H1 (cell line): ENCODE measurements at places on chromosomes 5 and 9.

- DNase-seq: no peak
Observed at GRCh38 chr5:41508696-41509398, 1.6 kb downstream of the PLCXD3 start.

GRCh38 chr9:34459356-34459755 is 751 bp downstream of the DNAI1 start:
- no peak for DNase-seq

- no peak for DNase-seq
Observed at GRCh38 chr5:112646139-112646936, 91.3 kb upstream of the APC start.

DNA sequence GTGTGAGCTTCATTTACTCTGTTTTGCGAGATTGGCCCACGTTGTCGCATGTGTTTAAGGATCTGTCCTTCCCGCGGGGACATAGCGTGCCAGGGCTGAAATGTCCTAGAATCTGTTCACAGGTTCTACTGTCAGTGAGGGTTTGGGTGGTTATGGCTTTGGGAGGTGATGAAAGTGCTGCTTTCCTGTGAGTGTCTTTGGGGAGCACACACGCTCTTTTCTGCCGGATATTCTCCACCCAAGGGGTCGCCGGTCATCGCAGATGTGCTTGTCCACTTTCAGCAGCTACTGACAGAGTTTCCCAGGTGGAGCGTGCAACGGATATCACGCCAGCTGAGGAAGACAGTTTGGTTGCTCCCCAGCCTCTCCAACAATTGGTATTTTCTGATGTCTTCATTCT is 32.1 kb downstream of the PROP1 start:
- no peak for DNase-seq

GRCh38 chr5:107223066-107223465 is 447.7 kb downstream of the EFNA5 start:
- DNase-seq: no peak

- DNase-seq: no peak
Observed at GRCh38 chr5:129104915-129105455, 10.4 kb downstream of the ISOC1 start.

DNA sequence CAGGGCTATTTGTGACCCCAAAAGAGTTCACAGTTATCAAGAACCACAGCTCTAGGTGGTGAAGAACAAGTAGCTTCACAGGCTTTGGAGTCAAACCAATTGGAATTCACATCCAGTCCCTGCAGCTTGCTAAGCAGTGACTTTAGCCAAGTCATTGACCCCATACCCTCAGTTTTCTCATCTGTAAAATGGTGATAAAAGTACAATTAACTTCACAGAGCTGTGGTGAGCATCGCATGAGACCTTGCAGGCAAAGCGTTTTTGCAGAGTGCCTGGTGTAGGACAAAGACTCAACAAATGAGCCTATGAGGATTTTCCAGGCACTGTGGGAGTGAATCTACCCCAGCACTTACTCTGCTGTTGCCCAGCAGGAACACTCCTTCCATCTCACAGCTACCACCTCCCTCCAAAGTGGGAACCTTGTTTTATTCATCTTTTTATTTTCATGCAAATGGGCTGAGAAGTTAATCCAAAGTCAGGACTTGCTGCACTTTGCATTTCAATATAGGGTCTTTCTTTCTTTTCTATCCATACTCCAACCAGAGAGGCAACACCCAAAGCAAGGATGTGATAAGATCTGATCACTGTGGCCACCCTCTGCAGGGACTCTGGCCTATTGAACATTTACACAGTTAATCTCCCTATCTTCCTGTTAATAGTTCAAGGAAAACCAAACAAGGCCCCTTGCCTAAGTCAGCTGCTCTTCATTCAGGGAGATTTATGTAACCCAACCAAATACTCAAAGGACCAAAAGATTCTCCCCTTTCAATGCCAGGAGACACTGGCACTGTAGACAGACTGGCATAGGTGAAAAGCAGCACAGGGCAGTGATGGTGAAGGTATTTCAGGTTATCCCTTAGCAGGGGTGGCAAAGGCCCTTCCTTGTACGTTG is 41.9 kb downstream of the ABCA1 start:
- no peak for DNase-seq

DNA sequence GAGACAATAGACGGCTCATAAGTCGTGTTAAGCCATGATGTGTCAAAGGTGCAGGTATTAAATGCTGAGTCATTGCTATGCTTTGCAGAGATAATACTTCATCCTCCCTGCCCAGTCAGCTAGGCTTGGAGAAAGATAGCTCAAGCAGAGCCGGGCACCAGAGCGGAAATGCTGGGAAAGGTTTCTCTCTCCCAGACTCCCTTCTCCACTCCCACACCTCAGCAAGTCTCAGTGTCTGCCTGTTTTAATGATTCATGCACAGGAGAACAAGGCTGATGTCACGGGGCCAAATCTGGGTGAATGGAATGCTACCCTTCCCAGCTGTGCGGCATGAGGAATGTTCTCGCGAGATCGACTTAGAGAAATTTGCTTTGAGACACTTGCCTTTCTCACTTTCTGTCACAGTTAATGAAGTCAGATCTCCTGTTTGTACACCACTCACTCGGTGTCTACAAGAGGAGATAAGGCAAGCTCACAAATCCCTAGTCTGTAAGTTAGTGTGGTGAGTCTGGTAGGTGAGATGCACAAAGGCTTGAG is 204.4 kb downstream of the EFNA5 start:
- DNase-seq: no peak

- no peak for DNase-seq
Observed at GRCh38 chr5:176535101-176535663, 2.0 kb downstream of the RNF44 start.

- DNase-seq: no peak
Observed at GRCh38 chr5:168826246-168826725, 247.1 kb upstream of the PANK3 start.

GRCh38 chr5:56763711-56764466 is 51.5 kb upstream of the MAP3K1 start:
- DNase-seq: no peak

DNA sequence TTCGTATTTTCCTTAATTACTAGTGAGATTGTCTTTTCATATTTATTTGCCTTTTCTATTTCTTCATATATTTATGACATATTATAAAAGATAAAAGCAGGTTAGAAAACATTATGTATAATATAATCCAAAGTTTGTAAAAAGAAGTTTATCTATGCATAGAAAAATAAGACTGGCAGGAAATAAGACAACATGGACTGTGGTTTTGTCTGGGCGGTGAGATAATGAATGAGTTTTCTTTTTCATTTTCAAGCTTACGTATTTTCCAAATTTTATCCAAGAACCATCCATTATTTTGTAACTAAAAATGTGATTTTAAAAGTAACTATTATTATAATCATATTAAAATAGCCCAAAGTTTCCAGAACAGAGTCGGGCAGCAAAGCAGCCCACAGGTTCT is 109.8 kb upstream of the MVB12B start:
- DNase-seq: no peak

GRCh38 chr9:113501129-113501686 is 37.7 kb downstream of the RGS3 start:
- peak; percentile 64 for DNase-seq

- DNase-seq: no peak
Observed at GRCh38 chr5:131481569-131481968, 153.5 kb downstream of the RAPGEF6 start.

DNA sequence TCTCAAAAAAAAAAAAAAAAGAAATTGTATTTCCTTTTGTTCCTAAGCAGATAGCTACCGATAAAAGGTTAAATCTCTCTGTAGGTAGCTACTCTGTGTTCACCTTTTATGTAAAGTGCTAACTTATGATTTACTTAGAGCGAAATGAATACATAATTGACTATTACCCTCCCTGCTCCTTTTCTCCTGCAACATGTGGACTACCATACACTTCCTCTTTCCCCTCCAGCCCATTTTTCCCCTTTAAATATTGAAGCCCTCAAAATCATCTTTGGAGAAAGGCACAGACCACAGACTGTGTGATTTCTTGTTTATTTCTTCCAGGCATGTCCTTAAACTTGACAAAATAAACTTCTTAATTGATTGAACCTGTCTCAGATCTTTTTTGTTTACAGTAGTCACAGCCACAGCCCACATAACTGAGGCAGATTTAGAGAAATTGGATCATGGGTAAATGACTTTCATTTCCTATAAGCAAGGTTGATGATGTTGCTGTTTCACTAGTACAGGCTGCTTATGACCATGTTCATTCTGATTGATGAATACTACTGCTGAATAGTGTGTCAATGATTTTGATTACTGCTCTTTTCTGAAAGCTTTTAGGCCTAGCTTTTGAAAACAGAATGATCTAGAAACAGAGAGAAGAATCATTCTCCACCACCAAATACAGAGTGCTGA is 59.2 kb downstream of the PHAX start:
- DNase-seq: no peak

GRCh38 chr5:100709771-100710170 is 174.6 kb downstream of the FAM174A start:
- no peak for DNase-seq

DNA sequence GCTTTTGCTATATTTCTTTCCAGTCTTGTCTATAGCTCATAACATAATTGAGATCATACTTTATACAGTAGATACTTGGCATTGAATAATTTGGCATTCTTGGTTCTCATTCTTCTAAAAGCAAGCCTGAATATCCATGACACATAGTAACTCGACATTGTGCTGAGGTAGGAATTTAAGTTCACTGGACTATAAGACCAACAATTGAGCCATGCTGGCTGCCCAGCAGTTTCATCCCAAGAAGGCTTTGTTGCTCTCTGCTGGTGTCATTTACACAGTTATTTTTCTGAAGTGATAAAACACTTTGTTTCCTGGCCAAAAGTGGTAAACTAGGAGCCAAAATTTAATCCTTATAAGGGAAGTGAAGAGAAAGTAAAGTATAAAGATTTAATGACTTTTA is 192.0 kb downstream of the ADAMTSL1 start:
- no peak for DNase-seq
